Stimulated activated CD4-positive, alpha-beta T cell treated with anti-CD3 and anti-CD28 coated beads, Interleukin-4, amount 100 ng/mL, for 24 hours (primary cell): ENCODE measurements at places on chromosomes 2 and 18.

- no peak for DNase-seq
These were observed 3.3 kb downstream of the BOK start for GRCh38 chr2:241561832-241562231.

DNA sequence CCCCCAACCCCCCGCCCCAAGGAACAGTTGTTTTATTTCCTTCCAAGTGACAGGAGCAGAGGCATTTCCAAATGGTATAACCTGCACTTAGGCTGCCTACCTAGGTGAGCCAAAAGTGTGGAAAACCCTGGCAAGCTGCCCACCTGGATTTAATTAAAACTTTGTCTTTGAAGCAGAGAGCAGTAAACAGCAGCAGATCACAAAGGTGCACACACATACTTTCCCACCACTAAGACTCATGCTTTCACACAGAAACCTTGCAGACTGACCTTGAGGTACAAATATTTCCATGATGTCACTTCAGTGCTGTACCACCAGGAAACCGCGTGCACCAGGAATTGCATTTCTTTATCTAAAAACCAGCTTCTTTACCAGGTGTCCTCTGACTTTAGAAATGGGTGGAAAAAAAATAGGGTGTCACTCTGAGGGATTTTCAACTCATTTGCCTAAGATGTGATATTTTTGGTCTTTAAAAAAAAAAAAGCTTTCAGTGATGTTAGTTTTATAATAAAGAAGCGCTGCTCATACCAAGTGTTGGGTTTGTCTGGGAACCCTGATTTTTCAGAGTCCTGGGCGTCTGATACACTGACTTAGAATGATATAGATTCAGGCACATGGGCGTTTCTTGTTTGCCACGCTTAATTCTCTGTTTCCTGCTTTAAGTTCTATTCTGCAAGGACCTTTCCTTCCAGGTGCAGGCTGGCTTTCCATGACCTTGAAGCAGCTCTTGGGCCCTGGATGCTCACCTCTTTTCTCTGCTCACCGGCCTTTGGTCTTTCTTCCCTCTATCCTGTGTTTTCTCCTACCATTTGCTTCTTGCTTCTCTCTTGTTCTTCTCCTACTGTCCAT lies 70.7 kb upstream of the BCL2L11 start:
- peak; percentile 40 for DNase-seq

DNA sequence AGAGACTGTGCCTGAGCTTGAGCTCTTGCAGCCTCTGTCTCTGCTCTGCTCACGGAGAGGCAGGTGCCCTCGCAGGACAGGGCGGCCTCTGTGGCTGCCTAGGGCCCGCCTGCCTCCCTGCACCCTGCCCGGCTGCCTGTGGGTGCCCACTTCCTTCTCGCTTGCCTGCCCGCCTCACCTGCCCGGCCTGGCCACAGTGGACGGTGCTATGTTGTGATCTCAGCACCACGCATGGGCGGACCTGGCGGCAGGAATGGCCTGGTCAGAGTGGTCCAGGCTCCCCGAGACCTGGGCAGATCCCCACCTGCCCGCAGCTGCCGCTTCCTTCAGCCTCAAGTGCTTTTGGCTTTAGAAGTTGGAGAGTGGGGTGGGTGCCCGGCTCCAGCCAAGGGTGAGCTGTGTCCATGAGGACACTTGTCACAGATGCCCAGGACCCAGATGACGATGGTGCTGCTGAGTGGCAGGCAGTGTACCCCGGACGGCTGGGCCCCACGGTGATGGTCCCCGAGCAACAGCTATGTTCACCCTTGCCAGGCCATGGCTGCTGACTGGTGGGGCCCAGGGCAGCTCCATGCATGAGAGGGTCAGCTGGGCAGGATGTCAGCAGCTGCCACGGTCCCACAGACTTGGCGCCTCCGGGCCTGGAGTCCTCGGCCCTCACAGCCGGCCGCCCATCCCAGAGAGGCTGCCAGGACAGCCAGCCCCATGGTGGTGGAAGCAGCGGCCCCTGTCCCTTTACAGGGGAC lies 25.3 kb downstream of the RTP5 start:
- DNase-seq: no peak

DNA sequence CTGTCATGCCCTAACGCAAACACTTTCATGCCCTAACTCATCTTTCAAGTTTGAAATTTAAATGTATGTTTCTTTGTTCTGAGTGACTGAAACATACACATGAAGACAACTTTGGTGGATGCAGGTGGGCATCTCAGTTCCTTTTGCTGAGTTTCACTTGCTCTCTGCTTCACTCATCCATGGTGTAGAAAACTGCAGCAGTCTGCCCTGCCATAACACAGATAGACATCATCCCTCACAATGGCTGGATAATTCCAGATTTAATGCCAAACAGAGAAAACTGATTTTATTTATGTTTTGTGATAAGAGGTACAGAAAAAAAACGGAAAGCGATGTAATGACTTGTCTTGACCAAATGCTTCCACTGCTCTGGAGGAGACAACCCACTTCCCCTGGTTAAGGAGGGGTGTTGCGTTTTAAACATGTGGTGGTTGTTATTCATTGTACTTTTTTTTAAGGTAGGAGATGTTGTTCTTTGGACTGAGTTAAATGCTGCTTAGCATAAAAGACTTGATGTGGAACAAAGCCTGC lies 70.4 kb downstream of the RHBDD1 start:
- DNase-seq: no peak

- DNase-seq: no peak
These were observed 93.5 kb downstream of the OSBPL6 start for GRCh38 chr2:178287652-178288344.

DNA sequence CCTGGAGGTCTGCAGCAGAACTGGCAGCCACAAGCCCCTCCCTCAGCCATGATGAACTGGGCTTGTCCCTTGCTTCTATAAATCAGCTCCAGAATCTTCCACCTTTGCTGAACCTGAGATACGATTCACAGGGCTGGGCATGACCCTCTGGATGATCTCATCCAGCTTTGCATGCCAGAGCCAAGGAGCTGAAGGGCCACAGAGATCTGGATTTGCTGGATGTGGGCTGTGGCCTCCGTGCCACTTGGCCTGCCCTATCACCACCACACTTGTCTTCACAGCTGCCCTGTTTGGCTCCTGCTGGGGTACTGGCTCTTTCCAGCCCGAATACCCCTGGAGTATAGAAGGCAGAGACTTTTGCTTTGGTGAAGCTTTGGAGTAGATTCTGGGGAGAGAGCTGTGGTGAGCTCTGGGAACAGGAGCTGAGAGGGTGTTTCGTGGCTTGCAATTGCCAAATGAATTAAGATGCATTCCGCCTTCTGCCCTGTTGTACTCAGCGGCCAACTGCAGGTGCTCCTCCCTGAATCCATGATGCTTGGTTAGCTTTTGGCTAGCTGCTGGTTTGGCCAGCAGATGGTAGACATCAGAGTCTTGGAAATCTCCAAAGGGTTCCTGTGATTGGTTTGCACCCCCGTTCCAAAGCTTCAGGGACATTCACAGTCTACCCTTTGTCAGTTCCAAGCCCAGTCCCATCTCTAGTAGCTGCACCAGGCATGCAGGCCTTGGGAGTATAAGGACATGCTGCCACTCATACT lies 30.9 kb upstream of the GIGYF2 start:
- DNase-seq: no peak

DNA sequence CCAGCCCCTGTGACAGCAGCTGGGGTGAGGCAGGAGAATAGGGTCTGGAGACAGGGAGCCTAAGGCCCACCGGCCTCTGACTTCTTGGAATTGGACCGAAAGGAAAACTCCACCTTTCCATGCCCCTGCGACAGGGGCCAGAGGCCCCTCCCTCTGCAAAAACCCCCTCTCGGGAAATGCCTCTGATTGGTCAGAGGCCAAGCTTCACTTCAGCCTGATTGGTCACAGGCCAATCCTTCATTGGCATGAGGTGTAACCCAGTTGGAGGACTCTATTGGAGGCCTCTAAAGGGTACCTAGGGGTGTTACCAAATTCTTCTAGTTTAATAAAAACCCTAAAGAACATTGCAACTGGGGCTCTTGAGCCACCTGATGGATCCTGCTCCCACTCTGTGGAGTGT lies 5.7 kb upstream of the ACKR3 start:
- DNase-seq: no peak

DNA sequence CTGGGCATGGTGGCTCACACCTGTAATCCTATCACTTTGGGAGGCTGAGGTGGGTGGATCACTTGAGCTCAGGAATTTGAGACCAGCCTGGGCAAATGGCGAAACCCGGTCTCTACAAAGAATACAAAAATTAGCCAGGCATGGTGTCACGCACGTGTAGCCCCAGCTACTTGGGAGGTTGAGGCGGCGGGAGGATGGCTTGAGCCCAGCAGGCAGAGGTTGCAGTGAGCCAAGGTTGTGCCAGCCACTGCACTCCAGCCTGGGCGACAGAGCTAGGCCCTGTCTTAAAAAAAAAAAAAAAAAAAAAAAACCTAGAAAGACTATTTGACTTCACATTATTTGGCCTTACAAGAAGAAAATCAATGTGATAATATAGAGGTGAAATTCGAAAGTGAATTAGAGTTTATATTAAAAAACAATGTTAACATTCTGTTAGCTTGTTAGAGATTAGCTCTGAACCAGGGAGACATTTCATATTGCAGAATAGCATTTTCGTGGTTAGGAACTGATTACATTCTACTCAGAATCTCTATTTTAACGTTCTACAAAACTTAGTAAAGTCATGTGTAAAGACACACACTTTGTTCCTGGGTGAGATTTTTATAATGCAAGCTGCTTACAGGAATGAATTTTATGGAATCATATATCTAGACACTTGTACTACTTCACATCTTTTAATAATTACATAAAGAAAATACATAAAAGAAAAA lies 120.5 kb downstream of the THADA start:
- DNase-seq: no peak

- DNase-seq: no peak
These were observed 122.2 kb upstream of the ARHGAP28 start for GRCh38 chr18:6607343-6607742.

- DNase-seq: no peak
These were observed 63.9 kb downstream of the PRKRA start for GRCh38 chr2:178386986-178387597.
